ENCODE measurements at places on chromosomes 12 and 14.

GRCh38 chr14:100004392-100004791, 60.8 kb upstream of the EVL start:
- DNase-seq, result no peak

GRCh38 chr14:76500011-76500410, 124.1 kb downstream of the ESRRB start:
- no peak for DNase-seq

GRCh38 chr14:35438910-35439713, 34.6 kb upstream of the NFKBIA start:
- no peak for DNase-seq

DNA sequence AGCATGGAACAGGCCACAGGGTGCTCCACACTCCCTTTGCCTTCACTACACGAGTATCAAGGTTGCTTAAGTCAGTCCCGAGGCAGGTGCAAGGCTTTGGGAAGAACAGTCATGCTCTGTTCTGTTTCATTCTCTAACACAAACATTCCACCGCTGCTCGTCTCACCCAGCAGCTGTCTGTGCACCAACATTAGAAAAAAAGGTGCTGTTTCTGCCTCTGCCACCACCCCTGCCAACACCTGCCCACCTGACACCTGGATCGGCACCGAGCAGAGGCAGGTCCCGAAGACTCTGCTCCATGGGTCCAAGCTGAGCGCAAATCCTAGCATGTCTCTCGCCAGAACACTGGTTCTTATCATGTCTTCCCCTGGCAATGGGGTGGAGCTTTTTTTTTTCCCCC, 347.7 kb downstream of the TMEM132D start:
- no peak for DNase-seq

- peak; percentile 66 for DNase-seq
Measured at GRCh38 chr12:94147991-94148738, at the start of gene PLXNC1. Gene PLXNC1, plus strand, starts transcription at chr12:94148577. Its CDS starts 395 bp downstream, at chr12:94148972.

DNA sequence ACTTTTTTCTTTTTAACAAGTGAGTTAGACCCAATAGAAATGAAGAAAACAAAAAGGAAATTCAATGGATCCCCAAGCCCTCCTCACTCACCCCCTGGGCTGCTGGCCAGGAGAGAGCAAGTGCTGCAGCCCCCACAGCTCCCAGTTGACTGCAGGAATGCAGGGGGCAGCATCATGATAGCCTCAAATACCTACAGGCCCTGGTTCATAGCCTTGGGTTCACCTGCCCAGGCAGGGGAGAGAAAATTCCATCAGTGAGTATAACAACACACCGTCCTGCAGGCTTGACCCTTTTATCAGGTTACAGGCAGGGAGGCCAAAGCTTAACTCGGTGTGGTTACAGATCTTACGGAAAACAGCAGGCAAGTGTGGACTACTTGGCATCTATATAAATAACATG, 76.3 kb downstream of the PHLDA1 start:
- DNase-seq, result no peak

DNA sequence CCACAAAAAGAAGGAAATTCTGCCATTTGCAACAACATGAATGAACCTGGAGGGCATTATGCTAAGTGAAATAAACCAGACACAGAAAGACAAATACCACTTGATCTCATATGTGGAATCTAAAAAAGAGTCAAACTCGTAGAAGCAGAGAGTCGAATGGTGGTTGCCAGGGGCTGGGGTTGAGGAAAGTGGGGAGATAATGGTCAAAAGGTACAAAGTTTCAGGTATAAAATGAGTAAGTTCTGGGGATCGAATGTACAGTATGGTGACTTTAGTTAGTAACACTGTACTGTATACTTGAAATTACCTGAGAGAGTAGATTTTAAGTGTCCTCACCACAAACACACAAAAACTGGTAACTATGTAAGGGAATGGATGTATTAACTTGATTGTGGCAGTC, 129.4 kb downstream of the PPM1H start:
- DNase-seq, result no peak

DNA sequence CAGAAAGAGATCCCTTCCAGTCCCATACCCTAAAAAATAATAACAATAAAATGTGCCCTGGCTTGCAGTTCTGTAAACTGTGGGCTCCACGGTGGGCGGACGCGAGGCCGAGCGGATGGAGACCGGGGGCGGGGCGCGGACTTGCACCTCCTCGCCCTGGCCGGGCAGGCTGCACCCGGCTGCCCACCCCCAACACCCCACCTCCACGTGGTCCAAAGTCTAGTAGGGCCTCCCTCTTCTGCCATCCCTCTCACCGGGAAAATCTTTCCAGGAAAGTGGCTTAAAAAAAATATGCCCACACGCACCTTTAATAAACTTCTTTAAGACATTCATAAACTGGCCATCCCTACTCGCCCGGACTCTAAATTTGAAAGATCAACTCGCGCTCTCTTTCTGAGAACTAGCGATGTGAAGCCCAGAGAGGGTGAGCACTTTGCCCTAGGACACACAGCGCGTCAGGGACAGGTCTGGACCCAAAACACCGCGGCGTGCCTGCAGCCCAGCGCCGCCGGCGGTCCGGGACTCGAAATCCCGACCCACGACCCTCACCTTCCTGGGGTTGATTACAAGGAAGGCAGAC, 1.9 kb upstream of the BCL11B start:
- DNase-seq, result peak; percentile 61

- no peak for DNase-seq
Measured at GRCh38 chr12:3987571-3987970, 114.4 kb upstream of the PARP11 start.

GRCh38 chr12:131861261-131862083, 33.0 kb upstream of the ULK1 start:
- DNase-seq, result no peak

DNA sequence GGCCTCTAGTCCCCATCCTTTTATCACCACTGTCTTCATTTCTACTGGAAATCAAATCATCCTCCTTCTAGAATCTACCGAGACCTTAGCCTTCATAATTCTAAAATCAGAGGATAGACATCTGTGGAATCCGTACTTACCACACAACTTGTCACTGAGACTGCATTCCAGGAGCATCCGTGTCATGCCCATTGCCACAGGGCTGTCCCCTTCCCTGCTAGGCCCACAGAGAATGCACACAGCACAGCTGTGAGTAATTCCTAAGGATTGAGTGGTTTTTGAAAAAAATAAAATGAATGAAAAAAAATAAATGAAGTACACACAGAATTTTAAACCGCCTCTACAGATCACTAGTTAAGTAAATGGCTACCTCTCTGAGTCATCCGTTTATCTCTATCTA, 21.0 kb upstream of the MAGOHB start:
- no peak for DNase-seq

GRCh38 chr12:98870504-98870903, 225.4 kb downstream of the APAF1 start:
- no peak for DNase-seq

DNA sequence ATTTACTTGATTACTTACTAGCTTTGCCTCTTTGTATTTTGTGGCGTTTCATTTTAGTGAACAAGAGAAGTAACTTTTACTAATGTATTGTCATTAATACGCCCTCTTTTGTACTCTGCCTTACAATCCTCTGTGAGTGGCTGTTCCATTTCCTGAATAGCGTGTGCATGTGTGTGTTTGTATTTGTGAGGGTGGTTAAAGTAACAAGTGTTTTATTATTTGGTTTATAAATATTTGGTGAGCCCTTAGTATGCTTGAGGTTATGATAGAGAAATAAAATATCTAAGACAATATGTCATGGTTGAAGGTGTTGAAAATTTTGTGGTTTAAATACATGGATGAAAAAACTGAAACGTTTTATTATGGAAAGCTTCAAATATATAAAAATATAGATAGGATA, 71.7 kb upstream of the REP15 start:
- DNase-seq, result no peak

GRCh38 chr14:80354860-80355581, 143.7 kb upstream of the DIO2 start:
- DNase-seq, result no peak

GRCh38 chr12:76685246-76685678, 78.7 kb upstream of the ZDHHC17 start:
- no peak for DNase-seq

GRCh38 chr12:1213618-1214205, 222.7 kb downstream of the ERC1 start:
- no peak for DNase-seq

- DNase-seq, result no peak
Measured at GRCh38 chr12:124621296-124621660, 53.9 kb upstream of the NCOR2 start.

- no peak for DNase-seq
Measured at GRCh38 chr12:74449872-74450271, 87.8 kb upstream of the ATXN7L3B start.

- DNase-seq, result no peak
Measured at GRCh38 chr12:107179871-107180270, 86.5 kb upstream of the CRY1 start.

- no peak for DNase-seq
Measured at GRCh38 chr12:127680516-127680915, 586.5 kb upstream of the TMEM132C start.

DNA sequence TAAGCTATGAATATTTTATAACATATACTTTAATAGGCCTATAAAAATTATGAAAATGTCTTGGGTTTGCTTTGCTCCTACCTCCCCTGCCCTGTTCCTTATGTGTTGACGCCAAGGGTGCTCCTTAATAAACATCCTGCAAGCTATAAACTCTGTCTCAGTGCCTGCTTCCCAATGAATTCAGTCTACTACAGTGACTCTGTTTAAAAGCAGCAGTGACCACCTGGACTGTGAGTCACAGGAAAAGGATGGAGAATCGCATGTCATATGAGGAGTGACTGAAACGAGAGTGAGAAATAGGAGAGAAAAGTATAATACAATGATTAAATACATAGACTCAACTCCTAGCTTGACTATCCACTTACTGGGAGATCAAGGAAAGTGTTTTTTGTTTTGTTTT, 41.1 kb upstream of the CFAP54 start:
- DNase-seq, result no peak

DNA sequence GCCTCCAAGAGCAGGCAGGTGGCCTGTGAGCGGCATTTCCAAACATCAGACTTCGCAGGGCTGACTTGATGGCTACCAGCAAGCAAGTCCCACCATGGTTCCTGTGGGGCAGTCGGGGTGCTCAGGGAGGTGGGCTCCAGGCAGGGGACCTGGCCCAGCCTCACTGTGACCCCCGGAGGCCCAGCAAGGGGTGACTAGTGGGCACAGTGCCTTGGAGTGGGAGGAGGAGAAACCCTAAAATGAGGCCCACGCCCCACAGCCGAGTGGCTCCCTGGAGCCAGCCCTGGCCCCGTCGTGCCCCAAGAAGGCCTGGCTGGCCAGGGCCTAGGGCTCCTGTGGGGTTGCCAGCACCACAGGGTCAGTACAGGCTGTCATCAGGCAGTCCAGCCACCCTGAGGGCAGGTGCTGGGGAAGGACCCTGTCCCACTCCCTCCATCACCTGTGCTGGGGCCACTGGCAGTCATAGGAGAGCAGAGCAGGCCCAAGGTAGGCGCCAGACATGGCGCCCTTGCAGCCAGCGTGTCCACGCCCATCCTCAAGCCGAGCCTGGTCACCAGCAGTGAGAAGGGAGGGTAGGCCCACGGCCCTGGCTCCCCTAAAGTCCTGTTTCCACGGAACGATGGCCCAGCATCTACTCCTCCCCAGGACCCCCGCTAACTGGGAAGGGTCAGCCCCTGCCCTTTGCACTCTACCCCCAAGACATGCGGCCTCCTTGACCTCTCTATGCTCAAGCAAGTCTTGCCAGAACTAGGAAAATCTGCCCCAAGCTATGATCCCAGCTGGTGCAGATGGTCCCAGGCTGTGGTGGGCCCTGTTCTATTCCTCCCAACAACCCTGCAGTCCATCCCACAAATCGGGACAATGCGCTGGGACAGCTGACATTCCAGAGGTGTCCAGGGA, 144.2 kb upstream of the C14orf180 start:
- DNase-seq, result no peak

DNA sequence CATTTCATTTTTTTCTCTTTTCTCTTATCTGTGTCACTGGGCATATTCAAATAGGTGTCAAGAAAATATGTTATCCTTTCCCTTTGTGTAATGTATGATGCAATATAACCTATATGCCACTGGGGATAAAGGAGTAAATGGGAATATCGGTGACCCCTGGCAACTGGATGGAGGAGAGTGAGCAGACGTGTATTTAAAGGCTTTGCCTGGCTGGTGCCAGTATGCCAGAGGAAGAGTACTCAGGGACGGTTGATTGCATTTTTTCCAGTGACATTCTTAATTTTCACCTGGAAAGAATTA, 12.0 kb upstream of the STXBP6 start:
- DNase-seq, result no peak

DNA sequence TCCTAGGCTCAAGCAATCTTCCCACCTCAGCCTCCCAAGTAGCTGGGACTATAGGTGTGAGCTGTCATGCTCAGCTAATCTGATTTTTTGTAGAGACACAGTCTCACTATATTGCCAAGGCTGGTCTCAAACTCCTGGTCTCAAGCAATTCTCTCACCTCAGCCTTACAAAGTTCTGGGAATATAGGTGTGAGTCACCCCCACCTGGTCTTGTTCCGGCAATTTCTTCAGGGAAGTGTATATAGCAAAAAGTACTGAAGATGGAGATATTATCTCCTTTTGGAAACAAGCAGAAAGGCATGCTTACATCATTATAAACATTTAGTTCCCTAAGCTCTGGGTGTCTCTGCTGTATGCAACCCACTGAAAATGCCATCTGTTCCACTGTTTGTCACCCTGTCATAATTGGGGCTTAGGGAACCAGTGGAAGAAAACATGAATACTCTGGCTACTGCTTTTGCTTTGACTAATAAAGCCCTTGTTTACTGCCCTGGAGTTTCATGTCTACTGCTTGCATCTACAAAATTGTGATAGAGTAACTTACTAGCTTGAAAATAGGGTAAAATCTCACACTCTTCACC, 940.2 kb downstream of the GALC start:
- DNase-seq, result no peak

DNA sequence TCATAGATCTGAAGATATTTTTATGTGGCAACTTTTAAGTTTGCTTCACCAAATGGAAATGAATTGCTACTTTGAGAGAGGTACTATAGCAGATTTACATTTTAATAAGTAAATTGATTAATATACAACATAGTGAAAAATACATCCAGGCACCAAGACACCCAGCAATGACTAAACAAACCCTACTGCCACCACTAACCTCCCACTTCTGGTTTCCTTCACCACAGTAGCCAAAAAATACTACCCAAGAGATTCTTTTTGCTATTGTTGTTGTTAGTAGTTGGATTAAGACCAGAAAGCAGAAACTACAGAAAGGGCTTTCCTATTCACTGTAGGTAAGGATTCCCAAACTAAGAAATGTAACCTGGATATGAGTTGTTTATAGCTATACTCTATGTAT, 54.1 kb downstream of the COCH start:
- DNase-seq, result no peak

DNA sequence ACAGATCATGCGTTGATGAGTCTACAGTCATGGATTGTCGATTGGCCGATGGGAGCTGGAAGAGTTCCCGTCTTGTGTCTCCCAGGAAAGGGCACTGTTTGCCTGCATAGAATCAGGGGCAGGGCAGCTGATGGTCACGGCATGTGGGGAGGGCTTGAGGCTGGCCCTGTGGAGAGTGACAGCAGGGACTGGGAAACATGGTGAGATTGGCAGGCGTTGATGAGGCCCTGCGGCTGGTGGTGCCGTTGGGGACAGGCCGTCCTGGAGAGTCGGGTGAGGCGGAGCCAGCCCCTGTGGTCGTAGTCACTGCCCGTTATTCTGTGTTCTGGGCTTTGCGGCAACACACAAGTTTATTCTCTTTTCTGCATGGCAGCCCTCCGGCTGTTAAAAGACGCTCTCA, 52.9 kb downstream of the TECPR2 start:
- DNase-seq, result no peak

GRCh38 chr12:27577688-27578087, 53.7 kb downstream of the PPFIBP1 start:
- DNase-seq, result no peak

Measured in stimulated activated CD8-positive, alpha-beta memory T cell treated with anti-CD3 and anti-CD28 coated beads, Interleukin-2, amount 100 ng/mL, for 48 hours (primary cell).